ENCODE measurements at places on chromosomes 12 and 14.

DNA sequence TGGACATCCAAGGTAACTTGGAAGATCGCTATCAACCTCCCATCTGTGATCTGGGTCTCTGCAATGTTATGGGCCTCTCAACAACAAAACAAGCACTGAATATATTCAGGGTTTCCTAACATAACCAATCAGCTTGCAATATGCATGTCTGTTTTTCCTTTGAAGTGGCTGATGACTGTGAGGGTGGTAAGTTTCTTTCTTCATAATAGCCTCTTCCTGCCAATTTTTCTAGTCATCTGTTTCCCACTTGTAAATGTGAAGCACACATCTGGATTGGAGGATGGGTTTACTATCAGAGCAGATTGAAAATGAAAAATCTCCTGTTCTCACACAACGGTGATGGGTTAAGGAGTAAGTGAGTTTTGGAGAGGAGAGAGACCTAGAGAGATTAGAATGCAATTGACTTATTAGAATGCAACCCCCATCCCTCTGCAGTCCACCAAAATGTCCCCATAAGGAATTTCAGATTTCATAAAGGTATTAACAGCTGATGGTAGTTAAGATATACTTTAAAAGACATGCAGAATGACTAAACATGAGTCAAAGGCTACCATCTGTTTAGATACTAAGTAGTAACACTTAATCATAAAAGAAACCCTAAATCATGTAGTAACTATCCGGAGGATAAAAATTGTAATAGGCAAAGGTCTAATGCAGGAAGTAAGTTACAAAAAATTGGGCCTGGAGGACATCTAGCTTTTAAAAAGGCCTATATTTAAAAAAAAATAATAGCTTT, 58.4 kb upstream of the SAV1 start:
- peak; percentile 91 for DNase-seq

DNA sequence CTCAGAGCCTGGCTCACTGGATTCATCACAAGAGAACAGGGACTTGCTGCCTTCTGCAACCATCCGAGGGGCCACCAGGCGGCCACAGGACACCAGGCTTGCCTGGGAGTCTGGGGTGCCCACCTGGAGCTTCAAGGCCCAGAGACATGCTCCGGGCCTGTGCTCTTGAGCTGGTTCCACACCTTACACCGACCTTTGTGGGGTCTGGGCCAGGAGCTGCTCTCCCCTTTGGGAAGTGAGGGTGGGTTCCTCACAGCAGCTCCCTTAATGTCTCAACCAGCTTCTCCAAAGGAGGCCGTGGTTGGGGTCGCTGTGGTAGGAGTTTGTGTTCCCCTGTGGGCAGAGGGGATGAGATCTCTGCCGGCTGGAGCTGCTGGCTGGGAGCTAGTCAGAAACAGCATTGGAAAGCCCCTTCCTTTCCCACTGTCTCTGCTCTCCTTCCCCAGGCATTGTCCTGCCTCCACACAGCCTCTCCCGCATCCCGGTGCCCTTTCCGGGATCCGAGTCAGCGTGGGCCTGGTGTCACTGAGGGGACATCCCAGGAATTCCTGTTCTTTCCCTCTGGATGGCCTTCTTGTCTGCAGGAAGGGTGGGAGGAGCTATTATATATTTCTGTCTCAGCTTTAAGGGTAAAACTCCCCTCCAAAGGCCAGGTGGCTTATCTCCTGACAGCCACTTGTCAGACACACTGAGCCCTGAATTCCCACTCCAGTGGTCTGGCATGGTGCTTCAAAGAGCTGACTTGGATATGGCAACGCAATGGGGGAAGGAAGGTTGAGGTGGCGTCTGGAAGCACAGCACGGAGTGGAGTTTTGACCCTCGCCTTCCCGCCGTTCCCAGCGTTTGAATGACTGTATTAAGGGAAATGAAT, 5.1 kb upstream of the PAPLN start:
- no peak for DNase-seq

DNA sequence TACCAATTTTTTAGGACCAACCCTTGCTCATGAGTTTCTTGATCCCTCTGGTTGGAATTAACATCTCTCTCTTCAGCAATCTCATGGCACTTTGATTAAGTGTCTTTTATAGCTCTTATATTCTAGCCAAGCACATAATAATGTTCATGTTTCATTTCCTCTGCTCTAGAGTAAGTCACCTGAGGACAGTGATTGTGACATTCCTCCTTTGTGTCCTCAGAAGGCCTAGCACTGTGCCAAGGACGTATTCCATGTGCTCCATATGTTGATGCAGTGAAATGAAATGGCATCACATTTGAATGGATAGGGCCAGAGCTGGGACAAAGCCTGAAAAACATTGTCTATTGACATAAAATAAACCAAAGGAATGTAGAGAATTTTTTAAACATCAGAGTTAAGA, 322.8 kb upstream of the PRICKLE1 start:
- no peak for DNase-seq

DNA sequence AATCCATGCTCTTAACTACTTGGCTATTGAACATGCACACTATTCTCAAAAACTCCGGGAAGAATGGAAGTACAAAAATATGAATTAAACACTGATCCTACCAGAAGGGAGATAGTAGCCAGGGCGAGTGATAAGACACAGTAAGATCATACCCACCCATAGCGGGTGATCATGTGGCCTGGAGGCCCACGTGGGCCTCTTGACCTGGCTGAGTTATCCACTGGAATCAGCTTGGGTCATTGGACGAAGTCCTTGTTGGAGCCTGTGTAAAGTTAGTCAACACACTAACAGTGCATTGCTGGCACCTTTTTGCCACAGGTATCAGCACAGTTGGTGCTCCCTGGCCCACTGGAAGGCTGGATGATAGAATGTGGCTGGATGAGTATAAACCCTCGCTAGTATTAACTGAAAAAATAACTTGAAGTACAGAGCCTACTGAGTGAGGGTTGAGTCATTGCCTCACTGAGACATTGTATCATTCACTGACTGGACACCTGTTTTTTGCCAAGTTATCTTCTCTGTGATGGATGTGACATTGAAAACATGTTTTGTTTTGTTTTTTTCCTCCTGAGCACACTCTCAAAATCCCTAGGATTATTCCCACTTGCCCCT, 149.2 kb upstream of the FUT8 start:
- DNase-seq, result no peak

DNA sequence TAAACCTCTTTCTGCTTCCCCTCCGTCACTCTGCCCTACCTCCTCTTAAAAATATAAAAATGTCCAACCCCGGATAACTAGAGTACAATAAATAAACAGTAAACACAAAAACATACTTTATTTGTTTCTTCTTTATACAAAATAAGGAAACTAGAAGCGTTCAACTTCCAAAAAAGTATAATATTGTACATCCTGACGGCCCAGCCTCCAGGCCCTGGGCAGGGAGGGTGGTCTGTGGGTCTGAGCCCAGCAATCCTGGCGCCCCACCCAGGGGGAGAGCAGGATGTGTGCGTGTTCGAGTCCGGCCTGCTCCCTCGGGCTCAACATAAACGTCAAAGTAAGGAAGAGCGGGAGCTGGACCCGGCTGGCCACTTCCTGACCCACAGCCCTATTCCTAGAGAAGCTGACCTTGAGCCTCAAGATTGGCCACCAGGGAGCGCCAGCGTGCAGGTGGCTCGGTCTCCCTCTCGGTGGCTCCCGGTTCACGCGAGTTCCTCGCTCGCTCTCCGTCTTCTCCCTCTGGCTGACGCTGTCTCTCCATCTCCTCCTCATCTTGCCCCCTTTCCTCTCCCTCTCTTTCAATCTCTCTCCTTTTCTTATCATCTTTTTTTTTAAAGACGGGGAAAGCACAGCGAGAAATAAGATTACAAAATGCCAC, 9.4 kb downstream of the LHX5 start:
- DNase-seq, result peak; percentile 66

GRCh38 chr14:65872536-65872935, 460.0 kb downstream of the FUT8 start:
- DNase-seq, result no peak

GRCh38 chr12:19245106-19245505, 115.6 kb downstream of the PLEKHA5 start:
- no peak for DNase-seq

- no peak for DNase-seq
Observed at GRCh38 chr12:132686825-132687210, 324 bp downstream of the POLE start.

DNA sequence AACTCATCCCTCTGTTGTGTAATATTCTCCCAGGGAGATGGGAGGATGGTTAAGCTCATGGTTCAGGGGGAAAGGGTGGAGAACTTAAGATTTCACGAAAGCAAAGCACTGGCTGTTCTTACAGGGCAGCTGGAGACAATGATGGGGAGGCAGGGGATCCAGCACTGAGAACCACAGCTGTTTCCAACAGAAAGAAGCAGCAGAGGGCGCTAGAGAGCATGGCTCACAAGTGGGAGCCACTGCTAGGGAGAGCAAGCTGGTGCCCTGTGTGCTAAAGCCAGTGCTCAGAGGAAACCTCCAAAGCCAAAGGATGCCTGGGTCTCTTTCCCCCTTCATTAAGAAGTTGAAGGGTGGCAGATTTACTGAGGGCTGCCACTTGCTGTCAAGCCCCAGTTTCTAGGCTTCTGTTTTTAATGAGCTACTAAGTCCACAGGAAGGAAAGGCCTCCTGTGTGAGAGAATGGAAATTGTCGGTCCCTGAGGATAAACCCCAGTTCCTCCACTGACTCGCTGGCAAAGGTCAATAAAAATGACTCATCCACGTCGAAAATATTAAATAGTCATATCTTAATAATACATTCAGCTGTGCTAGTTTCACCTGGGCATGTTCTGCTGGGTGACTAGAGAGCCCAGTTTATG, 199.7 kb downstream of the ANO2 start:
- DNase-seq, result peak; percentile 62

DNA sequence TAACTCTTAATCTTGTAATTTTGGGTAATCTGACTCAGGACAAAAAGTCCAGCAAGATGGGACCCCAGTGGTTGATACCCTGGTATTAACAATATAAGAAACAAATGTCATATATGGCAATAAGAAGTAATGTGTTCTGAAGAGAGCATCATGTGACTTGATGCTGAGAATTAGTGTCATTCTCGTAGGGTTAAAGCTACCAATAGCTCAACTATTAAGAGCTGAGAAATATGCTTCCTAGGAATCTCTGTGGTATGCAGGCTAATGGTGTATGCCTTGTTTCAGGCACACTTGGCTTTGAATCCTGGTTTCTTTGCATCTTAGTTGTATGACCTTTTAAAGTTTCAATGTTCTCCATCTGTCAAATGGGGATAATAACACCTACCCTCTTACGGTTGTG, 9.1 kb downstream of the MYRFL start:
- no peak for DNase-seq

DNA sequence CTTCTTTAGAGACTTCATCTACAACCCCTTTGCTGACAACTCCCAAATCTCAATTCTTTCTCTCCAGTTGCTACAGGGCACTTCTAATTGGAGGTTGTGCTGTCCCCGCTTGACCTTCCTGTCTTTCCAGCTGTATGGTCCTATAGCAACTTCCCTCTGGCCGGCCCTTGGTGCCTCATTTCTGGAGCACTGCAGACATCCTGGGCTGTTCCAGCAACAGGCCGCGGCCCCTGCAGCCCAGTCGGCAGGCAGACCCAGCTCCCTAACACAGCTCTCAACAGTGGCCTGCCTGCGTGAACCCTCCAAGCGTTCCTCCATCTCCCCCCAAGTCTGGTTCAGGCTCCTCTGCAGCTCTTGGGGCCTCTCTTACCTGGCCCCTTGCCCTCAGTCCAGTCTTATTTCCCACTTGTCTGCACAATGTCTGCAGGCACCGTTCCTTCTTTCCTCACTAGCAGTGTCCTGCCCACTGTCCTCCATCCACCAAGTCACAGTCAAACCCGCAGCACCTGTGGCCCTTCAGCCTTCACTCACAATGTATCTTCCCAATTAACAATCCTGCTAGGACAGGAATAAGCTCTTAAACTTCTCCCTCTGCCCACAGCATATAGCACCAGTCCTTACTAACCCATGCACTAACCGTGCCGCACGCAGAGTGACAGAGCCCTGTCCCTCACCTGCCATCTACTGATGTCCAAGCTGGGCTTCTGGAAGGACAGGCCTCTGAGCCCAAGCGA, 1.6 kb upstream of the EML1 start:
- DNase-seq, result no peak

- no peak for DNase-seq
Observed at GRCh38 chr14:50025776-50026175, 90.6 kb downstream of the VCPKMT start.

GRCh38 chr14:20680843-20681347, 3.5 kb upstream of the RNASE4 start:
- no peak for DNase-seq

- DNase-seq, result peak; percentile 5
Observed at GRCh38 chr14:94081386-94081820, 293 bp downstream of the IFI27L1 start.

DNA sequence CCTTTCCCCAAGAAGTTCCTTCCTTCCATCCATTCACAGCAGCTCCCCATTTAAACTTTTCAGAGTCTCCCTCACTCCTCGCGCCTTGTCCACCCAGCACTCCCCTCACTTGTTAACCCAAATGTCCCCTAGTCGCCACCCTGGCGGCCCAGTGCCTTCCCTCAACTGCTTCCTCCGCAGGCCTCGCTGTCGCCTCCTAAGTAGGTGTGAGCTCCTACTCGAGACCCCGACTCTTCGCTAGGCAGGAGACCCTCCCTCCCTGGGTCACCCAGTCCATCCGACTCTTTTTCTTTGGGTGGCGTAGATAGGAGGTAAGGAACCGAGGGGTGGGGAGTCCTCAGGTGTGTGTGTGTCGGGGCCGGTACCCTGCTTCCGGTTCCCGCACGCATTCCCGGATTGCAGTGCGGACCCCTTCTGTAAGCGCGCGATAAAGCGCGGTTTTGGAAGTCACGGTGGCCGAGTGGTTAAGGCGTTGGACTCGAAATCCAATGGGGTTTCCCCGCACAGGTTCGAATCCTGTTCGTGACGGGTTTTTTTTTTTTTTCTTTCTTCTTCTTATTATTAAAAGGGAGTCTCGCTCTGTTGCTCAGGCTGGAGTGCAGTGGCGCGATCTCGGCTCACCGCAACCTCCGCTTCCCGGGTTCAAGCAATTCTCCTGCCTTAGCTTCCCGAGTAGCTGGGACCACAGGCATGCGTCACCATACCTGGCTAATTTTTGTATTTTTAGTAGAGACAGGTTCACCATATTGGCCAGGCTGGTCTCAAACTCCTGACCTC, 823 bp upstream of the SMARCC2 start:
- peak; percentile 94 for DNase-seq

DNA sequence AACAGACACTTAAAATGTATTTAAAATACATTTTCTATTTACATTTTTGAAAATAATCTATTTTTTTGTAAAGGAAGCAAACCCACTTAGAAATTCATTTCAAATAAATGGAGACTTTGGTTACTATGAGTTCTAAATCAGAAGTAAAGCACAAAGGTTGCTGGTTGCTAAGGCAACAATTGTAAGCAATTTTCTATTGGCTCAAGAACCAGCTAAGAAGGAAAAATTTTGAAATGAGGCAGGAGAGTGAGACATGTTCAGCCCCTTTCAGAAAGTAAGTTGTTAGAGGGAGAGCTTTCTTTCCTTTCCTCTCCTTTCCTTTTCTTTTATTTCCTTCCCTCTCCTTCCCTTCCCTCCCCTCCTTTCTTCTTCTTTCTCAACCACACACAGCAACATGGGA, 80.7 kb downstream of the PRMT8 start:
- no peak for DNase-seq

- DNase-seq, result peak; percentile 42
Observed at GRCh38 chr12:44812062-44812461, 64.1 kb downstream of the NELL2 start.

- no peak for DNase-seq
Observed at GRCh38 chr14:75794615-75795038, 133.6 kb downstream of the TTLL5 start.

All from activated CD4-positive, alpha-beta T cell treated with anti-CD3 and anti-CD28 coated beads, Interleukin-2, amount 50 U/mL, for 16 hours (primary cell).